AG08396 (cell line): ENCODE measurements at places on chromosomes 3 and 15.

DNA sequence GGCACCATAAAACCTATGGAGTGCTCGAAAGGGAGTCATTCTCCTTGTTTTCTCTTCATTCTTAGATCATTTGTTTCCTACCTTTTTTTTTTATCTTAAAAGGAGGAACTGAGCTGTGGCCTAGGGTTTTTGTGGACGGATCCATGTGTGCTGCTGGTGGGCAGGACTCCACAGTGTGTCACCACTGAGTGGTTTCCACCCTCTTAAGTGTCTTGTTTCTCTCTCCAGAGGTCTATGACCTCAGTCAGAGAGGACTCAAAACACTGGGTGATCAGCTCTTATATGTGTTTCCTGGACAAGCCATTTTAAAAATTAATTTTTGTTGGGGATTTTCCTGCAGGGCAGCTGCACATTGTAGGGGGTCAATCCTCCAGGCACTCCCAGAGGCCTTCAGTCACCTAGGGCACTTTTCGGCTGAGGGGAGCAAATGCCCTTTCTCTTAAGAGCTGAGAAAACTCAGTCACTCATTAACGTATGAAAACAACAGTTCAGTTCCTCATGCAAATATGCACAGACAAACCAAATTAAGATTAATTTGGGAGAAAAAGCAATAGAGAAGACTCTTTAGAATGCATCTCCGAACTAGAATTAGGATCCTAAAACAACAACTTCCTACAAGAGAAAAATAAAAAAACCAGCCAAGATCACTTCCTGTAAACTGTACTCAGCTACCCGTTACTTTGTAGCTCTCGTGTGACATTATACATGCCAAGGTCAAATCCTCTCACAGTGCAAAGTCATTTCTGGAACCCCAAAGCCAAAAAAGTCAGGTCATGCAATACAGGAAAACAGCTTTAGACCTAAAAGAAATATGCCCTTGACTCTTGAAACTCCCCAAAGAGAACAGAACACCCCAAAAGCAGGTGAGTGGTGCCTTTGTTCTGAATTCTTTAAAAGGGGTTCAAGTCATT, 27.6 kb upstream of the FAM3D start:
- no peak for DNase-seq

DNA sequence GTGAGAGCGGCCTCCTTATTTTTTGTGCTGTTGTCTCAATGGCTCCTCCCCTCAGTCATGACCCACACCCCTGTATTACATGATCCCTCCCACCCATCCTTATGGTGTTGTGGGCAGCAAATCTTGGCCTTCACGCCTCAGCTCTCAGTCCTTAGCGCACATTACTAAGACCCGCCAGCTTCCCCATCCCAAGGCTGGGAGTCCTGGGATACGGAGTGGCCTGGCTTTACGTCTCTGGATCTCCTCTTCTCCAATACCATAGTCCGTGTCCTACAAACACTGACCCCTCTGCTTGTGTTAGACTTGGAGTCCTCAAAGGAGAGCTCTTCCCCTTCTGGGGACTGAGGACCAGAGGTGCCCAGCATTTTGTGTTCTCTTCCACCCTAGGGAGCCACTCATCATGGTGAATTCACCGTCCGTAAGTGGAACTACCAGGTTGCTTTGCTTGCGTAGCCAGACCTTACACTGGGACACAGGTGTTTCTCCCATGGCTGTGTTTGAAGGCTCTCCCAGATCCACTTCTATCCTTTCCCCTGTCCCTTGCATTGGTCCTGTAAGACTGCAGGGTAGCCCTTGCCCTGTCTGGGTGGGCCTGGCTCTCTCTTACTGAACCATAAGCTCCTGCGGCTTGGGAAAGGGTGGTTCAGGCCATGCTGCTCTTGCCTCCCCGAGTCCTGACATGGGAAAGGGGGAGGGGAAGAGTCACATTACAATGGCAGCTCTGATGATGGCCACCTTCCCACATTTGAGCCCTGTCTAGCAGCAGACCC, 13.6 kb downstream of the GRM2 start:
- DNase-seq: no peak

DNA sequence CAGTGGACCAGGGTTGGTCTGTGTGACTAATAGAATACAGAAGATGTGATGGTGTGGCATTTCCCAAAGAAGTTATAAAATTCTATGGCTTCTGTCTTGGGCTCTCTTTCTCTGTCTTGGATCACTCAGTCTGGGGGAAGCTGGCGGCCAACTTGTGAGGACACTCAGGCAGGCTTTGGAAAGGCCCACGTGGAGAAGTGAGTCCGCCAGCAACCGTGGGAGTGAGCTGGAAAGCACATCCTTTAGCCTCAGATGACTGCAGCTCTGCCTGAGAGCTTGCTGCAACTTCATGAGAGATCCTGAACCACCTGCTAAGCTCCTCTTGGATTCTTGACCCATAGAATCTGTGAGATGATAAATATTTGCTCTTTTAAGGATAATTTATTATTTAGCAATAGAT, 72.0 kb upstream of the RASGRP1 start:
- DNase-seq: no peak

DNA sequence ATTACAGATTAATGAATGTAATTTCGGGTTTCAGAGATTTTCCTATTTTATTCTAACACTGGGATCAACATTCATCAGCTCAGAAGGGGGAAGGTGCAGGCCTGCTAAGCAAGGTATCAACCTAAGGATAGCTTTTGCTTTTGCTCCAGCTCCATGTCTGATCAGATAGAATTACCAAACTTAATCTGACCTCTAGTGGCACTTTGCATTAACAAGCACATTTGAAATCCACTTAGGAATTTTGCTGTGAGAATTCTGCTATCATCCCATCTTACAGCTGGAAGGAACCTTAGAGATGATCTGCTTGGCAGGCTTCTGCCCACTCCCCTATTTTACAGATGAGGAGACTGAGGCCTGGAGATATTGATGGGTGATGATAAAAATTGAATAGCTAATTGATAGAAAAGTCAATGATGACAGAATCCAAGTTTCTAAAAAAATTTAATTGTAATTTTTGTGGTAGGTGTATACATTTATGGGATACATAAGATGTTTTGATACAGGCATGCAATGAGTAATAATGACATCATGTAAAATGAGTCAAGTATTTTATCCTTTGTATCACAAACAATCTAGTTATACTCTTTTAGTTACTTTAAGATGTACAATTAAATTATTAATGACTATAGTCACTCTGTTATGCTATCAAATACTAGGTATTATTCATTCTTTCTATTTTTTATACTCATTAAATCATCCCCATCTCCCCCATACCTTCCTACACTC, 209.2 kb upstream of the ZPLD1 start:
- DNase-seq: peak; percentile 41

DNA sequence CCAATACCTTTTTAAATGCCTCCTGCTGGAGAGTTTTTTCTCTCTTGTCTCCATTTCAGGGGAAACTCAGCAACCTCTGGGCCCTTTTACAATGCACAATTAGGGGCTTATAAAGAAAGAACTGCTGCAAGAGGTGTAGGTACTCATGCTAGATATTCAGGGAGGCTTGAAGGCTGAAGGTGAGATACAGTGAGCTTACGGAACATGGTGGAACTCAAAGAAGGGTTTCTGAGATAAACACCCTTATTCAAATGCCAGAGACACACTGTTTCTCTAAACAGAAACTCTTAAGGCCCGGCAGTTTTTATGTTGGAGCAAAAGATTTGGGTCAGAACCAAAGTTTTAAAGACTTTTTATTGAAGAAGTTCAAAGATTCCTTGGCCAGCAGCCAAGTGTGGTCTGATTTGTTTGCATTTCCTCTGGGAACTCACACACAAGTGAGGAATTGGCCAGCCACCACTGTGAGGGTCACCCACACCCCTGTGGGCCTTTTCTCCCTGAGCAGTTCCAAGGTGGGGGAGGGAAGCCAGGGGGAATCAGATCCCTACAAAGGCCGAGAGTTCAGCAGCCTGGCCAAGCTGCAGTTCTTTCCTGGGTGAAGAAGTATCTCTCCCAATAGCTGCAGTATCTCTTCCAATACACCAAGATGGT, 47.8 kb downstream of the TNFAIP8L3 start:
- DNase-seq: no peak

DNA sequence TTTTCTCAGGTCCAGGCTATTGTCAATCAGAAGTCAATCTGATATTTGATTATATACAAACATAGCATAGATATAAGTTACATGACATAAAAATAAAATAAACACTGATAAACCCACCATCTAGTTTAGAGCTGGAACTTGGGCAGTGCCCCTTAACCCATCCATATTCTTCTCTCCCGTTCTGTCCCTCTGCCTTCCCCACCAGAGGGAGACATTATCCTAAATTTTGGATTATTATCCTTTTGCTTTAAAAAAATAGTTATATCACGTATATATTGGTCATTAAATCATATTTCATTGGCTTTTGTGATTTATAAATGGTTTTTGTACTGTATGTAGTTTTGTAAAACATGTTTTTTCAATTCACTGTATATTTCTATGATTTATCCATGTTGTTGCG, 107.9 kb downstream of the GMPS start:
- no peak for DNase-seq

GRCh38 chr3:69196876-69197275, 74.5 kb upstream of the LMOD3 start:
- no peak for DNase-seq

DNA sequence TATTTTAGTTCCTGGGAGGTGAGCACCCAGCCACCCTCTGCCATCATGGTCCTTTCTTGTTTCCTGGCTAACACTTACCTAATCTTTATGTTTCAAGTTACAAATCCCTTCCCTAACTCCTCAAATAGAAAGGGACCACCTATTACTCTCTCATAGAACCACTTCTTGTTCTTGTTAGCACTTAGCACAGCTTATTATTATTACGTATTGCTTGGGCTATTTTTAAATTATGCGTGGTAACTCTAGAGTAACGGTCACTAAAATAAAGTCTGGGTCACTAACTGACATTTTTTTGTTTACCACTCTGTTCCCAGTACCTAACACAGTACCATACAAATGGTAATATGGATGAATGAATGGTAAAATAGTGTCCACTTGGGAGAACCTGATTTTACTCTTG, 141.9 kb downstream of the LRTM1 start:
- no peak for DNase-seq

- no peak for DNase-seq
Measured at GRCh38 chr15:90059208-90059985, 42.9 kb downstream of the IDH2 start.

GRCh38 chr15:29934251-29934650, 112.0 kb upstream of the TJP1 start:
- peak; percentile 38 for DNase-seq

- DNase-seq: peak; percentile 49
Measured at GRCh38 chr3:27312044-27312668, 57.0 kb downstream of the NEK10 start.

DNA sequence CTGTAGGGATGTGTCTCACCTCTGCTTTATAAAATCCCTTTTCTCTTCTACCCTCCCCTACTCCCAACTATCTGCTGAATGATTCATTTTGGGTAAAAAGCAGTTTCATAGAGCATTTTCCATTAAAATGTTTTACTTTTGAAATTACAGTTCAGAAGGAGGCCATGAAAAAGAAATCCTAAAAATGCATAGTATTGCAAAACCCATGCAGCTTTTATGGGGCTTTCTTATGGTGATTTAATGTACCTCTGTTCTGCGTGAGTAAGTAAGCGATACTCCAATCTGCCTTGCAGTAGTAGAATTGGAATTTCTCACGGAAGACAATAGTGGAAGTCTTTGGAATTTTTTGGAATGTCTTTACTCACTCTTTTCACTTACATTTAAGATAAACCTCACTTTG, 111.9 kb downstream of the ARPP21 start:
- no peak for DNase-seq

GRCh38 chr15:52498706-52499105, 30.0 kb downstream of the MYO5A start:
- no peak for DNase-seq
